ENCODE measurements at places on chromosomes 12 and 14.

DNA sequence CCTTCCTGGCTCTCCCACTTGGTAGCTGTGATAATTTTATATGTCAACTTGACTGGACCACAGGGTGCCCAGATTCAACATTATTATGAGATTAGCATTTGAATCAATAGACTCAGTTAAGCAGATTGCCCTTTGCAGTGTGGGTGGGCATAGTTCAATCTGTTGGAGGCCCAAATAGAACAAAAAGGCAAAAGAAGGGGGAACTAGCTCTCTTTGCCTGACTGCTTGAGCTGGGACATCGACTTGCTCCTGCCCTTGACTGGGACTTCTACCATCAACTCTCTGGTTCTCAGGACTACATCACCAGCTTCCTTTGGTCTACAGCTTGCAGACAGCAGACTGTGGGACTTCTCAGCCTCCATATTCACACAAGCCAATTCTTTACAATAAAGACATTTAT, 1189.2 kb downstream of the BCL11B start:
- DNase-seq = no peak

- DNase-seq = no peak
Observed at GRCh38 chr14:93946104-93946503, 19.0 kb downstream of the FAM181A start.

DNA sequence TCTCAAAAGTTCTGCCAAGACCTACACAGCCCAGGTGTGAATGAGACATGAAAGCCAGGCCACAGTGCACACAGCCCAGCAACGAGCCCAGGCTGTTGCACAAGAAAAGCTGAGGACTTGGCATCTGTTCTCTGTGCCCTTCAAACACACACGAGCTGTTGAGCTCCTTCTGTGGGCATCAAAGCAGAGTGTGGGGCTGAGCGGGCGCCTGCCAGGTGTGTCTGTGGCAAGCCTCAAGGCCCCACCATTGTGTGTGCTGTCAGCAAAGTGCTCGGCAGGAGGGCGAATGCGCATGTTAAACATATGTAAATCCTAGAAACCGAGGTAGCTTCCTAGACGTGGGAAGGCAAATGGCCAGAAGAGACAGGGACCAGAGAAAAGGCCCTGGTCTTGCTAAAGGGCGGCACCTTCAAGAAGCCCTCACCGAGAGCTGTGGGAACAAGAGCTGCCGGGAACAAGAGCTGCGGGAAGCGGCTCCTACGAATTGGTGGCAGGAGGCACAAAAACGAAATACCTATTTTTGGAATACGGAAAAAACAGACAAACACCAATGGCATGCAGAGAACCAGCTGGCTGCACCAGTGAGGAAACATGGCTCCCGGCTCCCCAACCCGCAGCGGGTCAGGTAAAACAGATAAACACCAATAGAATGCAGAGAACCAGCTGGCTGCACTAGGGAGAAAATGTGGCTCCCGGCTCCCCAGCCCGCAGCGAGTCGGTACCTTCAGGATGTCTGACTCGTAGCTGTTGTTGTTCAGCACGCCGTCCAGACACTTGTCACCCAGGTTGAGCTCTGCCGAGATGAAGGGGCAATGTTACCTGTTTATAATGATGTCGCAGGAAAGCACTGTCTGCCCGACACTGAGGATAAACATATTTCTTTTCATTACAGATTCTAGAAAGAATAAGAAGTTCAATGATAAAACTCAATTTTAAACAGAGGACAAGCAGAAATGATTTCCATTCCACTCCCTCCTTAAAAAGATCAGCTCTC, 19.0 kb upstream of the GOLGA3 start:
- DNase-seq = no peak

GRCh38 chr12:60197589-60197988, 601.8 kb downstream of the SLC16A7 start:
- no peak for DNase-seq

DNA sequence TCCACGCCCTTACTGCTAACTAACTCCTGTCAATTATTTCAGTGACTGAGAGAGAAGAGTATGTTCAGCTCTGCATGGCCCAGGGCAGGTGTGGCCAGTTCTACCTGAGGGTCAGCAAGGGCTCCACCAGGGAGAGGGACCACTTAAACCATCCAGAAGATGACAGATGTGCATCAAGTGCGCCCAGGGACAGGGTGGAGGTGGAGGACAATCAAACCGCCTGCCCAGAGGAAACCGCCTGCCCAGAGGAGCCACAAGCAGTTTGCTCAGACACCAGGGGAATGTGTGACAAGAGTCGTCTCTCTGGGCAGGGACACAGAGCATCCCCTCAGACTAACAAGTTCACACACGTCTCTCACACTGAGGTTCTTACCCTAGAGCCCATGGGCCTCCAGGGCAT, 14.5 kb downstream of the DPF3 start:
- no peak for DNase-seq

DNA sequence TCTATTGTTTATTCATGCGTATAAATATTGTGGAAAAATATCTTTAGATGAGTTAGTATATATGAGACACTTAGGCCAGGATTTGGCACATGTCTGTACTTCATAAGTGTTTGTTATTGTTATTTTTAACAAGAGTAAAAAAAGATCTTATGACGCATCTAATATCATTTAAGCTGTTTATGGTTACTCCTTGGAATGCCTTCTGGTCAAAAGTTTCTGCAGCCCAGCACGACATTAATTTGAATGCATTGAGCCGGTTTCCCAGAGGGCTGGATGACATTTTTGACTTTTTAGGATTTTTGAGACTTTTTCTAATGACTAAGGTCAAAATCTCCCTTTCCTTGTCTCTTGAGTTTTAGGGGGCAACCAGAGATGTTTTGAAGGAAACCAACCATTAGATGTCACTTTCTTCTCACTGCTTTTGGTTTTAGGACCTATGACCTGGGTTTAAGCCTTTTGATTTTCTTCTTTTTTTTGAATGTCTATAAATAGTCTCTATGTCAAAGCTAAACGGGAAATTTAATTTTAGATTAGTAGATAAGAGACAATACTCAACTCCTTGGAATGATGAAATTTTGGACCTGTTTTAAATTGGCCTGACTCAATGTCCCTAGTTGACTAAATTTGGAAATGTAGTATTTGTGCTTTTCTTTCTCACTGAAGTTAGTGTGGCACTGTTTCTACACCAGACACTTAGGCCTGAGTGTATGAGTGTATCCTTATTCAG, 215.5 kb downstream of the AEBP2 start:
- no peak for DNase-seq

DNA sequence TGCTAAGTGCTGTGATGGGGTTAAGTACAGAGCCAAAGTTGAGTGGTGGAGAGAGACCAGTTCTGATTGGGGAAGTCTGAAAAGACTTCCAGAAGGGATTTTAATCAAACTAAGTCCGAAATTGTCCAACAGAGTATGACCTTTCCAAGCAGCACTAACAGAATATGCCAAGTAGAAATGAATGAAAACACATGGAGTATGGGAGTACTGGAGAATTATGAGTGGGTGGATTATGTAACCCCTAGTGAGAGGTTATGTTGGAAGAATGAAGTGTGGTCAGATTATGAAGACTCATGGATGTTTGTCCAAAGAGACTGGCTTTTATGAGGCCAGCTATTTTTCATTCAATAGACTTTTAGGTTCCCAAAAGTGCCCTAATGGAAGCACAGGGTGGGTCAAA, 94.0 kb upstream of the PLEKHA5 start:
- no peak for DNase-seq

DNA sequence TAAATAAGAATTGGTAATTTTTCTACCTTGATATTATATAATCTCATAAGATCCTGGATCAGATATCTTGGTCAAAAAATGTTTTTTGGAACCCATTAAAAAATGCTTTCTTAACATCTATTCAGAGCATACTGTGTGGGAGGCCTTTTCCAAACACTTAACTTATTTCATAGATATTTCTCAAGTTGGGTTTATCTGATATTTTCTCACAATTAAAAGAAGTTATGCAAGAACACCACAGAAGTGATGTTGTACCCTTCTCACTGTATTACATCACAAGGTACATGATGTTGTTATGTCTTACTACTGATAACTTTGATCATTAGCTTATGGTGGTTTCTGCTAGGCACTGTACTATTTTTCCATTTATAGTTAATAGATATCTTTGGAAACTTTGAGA, 23.4 kb upstream of the PRPF39 start:
- no peak for DNase-seq

- no peak for DNase-seq
Observed at GRCh38 chr14:103630364-103631108, 1.5 kb downstream of the KLC1 start.

DNA sequence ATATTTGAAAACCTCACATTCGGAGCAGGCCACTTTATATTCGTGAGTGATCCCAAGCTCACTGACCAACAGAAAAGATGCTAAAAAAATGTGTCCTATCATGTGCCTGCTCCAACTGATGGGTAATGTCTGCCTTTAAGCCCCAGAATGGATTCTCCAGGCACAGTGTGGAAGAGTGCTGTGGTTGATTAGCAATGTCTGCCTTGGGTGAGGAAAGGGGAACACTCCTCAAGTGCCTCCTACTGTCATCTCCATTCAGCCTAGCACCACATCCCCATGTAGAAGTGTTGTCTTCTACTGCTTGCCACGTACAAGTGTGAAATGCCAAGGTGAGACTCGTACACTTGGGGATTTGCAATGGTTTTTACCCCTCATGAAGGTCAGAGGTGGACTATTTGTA, 199.3 kb downstream of the SLC41A2 start:
- DNase-seq = no peak

- DNase-seq = peak; percentile 96
Observed at GRCh38 chr14:75277008-75277814, 1.4 kb upstream of the FOS start.

DNA sequence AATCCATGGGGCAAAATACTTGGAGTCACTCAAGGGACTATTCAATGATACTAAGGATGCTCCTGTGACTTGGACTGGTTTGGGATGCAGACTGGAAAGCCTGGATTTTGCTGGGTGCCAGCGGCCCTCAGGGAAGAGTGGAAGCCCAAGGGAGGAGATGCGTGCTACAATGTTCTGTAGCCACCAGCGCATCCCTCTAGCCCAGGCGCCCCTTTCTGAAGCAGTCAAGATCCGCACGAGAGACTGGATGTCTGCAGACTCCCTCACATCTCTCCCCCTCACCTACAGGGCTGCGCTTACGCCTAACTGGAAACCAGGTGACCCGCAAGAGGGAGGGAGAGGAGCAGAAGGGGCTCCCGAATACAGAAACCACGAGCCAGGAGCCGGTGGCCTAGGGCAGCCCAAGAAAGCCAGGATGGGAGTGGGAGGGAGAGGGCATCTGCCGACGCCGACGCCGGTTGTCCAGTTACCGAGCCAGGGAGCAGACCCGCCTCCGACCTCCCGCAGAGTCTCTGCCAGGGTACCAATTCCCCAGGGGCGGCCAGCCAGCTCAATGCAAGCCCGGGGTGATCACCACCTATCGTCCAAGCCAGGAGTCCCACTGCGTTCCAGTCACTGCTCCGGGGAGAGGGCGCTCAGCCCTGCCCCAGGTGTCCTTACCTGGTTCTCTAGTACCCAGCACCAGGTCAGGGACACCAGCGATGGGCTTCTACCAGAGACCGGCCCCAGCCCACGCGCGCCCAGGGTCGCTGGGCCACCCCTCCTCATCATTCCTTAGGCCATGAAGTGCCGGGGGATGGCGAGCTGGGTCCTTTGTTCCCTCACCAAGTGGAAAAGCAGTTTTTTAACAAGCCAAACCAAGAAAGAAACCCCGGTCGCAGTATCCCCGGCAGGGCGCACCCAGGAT, 1.2 kb downstream of the NTN4 start:
- DNase-seq = no peak

DNA sequence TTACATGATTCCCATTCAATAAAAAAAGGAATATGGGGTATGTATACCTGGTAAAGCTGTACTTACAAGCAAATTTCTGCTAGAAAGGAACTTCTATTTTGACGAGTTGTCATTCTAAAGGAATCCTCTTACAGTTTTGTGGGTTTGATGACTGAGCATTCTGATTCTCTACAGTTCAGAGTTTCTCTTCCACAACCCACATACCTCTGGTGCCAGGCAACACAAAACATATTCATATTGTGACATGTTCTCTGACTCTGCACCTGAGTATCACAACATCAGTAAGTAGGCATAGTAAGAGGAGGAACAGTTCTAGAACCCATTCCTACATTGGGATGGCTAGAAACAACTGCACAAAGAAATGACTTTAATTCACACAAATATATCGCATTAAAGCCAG, 636.6 kb downstream of the MED13L start:
- DNase-seq = no peak

DNA sequence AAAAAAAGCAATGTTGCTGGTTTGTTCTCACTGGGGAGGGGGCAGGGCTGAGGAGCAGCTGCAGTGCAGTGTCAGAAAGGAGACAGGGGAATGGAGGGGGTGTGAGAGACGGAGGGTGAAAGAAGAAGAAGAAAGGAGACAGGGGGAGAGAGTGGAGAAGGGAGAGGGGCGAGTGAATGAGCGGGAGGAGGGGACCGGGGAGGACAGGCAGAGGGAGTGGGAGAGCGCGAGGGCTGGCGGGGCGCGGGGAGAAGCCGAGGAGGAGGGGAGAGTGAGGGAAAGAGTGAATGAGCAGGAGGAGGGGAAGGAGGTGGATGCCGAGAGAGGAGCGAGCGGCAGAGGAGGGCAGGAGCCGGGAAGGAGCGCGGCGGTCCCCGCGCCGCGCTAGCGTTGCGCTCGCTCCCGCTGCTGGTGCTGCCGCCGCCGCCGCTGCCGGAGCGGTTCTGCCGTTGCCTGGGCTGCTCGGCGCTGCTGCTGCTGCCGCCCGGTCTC, at the start of gene NOVA1:
TSS of gene NOVA1 (minus strand) at position 445 of the 492 bp plus-strand sequence. CDS start 597 bp downstream, outside the sequence.
- peak; percentile 71 for DNase-seq

DNA sequence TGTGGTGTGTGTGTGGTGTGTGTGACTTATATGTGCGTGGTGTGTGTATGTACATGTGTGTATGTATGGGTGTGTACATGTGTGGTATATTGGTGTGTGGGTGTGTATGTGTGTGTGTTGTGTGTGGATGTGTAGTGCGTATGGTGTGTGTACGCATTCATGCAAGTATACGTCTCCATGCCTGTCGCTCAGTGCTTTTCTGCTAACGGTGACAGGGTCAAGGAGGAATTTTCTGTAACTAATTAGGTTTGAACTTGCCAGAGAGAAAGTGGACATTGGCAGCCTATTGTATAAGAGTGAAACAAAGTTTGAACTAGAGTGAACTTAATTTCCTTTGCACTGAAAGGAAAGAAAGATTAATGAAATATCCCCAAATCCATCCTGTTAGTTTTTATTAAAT, 120.9 kb upstream of the GSC start:
- DNase-seq = no peak

DNA sequence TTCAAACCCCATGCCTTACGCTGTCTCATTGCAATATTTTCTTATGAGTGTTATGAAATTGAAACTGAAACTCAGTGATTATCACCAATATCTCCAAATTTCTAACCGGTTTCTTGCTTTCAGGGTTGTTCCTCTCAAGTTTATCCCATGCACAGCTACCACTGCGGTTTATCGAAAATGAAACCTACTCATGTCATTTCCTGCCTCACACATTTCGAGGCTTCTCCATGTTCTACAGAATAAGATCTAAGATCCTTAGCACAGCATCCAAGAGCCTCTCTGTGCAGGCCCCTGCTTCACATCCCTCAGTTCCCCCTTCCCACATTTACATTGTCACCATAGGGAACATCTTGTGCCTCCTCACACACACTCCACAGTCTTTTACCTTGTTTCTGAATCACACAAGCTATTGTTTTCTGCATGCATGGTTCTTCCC, 45.5 kb upstream of the FAR2 start:
- peak; percentile 63 for DNase-seq

GRCh38 chr14:52219488-52220084, 47.9 kb upstream of the PTGDR start:
- DNase-seq = no peak

- no peak for DNase-seq
Observed at GRCh38 chr12:12864243-12864642, 27.1 kb upstream of the GPRC5A start.

GRCh38 chr12:59372956-59373355, 222.9 kb upstream of the SLC16A7 start:
- no peak for DNase-seq

Measured in cardiac septum (tissue), 1 donor.